ENCODE measurements at places on chromosomes 12 and 14.

- DNase-seq = no peak
Observed at GRCh38 chr12:48938805-48939204, 13.5 kb upstream of the FKBP11 start.

DNA sequence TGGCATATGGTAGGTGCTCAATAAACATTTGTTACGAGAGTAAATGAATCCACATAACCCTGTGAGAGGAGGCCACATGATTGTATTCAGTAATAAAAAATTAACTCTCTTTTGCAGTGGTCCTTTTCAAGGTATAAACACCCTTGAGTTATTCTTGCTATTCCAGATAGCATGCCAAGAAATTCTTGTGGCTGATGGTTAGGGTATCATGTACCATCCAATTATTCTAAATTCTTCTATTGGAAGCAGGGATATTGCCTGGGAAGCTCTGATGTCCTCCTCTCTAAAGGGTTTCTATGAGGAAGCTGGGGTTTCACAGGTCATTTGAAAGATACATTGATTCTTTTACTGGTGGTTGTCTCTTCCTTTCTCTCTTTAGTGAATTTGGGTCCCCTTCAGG, 10.1 kb downstream of the AKAP6 start:
- no peak for DNase-seq

DNA sequence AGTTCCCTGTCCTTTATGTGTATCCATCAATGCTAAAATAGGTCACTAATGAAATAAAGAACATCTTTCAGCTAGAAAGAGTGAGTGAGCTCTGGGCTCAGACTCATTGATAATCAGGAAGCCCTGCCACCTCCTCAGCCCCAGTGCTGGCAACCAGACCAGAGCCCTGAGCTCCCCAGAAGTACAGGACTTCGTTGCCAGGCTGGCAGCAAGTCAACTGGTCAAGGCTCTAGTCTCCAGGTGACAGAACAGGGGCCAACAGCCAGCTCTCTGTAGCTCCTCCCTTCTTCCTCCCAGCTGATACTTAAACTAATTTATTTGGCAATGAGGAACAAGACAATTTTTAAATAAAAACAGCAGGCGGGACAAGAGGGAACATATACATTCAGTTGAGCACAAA, 145.3 kb downstream of the EGLN3 start:
- no peak for DNase-seq

DNA sequence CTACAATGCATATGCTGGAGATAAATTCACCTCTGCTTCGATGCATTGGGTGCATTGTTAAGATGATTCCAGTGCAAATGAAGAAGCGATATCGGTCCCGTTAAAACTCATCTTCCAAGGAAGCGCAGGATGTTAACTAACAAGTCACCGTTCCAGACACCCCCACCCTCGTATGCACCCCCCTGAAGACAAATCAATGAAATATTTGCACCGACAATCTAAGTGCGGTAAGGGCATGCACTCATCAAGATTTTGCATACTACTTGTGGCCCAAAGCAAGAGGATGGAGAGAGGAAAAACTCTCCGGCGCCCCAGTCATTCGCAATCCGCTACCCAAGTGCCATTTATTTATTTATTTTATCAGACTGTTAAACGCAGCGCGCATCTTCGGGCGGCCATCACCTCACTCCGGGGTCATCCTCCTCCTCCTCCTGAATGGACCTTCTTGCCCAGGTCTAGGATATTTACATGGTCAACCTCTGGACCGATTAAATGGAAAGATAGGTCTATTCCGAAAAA, 1.2 kb downstream of the NOVA1 start:
- no peak for DNase-seq

DNA sequence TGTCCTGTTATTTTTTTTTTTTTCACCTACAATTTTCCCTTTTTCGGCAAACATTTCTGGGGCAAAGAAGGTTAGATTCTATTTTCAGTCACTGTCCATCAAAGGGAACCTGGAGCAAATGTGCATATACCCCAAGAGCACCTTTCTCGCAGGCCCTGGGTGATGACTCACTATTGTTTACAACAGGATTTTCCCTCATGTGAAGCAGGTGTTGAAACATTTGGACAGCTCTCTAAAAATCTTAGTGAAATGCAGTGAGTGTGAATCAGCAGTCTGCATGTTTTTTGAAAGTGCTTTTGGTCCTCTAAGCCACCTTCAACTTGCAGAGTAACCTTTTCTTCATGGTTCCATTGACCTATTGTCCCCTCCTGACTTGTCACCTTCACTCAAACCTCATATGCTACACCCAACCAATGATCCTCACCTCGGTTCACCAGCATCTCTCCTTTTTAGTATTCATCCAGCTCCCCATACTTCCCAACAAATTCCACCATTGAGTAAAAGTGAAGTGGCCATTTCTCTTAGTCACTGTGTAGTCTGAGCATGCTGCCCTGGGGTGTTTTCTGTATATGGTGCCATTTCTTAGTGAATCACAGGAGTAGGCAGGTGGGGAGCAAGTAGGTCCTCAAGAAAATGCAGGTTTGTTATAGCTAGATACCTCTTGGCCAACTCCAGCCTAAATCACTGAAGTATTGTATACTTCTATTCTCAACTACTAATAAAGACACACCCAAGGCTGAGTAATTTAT, 260.2 kb downstream of the BMP4 start:
- DNase-seq = no peak

GRCh38 chr14:94888121-94888520, 118.2 kb upstream of the GSC start:
- no peak for DNase-seq

GRCh38 chr12:7694556-7695236, 879 bp downstream of the GDF3 start:
- no peak for DNase-seq

- no peak for DNase-seq
Observed at GRCh38 chr12:124884587-124885438, 21.1 kb upstream of the SCARB1 start.

- no peak for DNase-seq
Observed at GRCh38 chr12:26120561-26121274, 4.1 kb downstream of the BHLHE41 start.

DNA sequence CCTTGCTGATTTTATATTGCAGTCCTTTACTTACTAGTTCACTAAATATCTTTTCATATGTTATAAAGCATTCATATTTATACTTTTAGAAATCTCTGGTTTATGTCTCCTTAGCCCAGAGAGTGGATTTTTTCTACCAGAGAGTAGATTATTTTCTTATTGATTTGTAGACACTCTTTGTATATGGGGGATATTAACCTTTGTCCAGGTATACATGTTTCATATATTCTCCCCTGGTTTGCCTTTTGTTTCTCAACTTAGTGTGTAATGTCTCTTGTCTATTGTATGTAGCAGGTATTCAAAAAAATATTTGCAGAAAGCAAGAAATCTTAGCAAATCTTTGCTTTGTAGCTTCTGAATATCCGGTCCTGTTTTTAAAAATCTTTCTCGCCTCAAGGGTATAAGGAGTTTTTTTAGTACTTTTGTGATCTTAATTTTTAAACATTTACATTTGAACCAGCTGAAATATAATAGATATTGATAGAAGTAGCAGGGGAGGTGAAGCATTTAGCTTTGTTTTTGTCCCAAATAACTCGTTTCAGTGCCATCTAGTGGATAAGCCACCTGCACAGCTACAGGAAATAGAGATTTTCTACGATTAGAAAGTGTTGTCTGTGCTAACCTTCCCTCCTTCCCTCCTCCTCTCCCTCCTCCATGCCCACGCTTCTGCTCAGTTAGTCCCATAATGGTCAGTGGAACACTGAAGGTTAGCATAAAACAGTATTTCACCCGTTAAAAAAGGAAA, 97.0 kb downstream of the PHETA1 start:
- no peak for DNase-seq

GRCh38 chr12:7972734-7973456, 36.9 kb upstream of the SLC2A3 start:
- no peak for DNase-seq

DNA sequence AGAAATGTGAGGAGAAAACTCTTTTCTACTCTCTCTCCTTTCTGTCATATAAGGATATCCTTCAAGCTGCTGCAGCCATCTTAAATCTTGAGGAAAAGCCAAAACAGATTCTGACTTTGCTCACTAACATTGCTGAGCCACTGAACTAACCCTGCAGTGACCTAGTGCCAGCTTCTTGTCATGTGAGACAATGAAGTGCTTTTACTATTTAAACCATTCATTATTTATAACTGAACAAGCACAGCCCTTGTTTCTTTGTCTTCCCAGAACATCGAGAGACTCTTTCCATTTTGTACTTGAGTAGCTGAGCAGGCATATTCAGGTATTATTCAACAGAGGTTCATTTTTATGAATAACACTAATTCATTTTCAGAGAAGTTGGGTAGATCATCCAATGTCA, 455.0 kb upstream of the TMPO start:
- DNase-seq = no peak

GRCh38 chr12:20469756-20470155, 101.4 kb downstream of the PDE3A start:
- DNase-seq = no peak

DNA sequence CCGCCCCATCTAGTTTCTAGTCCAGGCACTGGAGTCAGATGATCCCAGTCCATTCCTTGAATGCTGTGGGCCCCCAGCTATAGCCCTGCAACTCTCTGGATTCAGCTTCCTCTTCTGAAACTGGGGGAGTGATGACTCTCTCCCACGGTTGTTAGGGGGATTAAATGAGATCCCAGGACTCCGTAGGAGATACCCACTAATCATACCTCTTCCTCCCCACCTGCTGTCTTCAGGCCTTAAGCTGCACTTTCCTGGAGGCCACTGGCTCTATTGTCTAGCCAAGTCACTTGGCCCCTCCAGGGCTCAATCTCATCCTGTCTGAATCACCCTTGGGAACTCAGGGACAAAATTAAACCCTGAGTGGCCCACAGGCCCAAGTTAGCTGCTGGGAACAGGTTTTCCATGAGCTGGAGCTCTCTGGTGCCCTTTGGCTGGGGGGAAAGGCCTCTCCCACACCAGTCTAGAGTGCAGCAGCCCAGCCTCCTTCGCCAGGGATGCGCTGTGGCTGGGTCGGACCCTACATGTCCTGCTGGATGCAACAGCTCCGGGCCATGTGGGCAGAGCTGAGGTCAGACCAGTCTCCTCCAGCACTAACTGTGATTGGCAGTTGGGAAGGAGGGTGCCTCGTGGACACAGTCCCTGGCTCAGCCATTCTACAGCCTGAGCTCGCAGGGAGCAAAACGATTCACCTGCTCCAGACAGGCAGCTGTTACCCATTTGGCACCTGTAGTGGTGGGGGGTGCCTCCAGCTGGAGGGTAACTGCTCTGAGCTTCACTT, 6.0 kb upstream of the ASB2 start:
- no peak for DNase-seq

- no peak for DNase-seq
Observed at GRCh38 chr14:85336817-85337216, 193.1 kb upstream of the FLRT2 start.

DNA sequence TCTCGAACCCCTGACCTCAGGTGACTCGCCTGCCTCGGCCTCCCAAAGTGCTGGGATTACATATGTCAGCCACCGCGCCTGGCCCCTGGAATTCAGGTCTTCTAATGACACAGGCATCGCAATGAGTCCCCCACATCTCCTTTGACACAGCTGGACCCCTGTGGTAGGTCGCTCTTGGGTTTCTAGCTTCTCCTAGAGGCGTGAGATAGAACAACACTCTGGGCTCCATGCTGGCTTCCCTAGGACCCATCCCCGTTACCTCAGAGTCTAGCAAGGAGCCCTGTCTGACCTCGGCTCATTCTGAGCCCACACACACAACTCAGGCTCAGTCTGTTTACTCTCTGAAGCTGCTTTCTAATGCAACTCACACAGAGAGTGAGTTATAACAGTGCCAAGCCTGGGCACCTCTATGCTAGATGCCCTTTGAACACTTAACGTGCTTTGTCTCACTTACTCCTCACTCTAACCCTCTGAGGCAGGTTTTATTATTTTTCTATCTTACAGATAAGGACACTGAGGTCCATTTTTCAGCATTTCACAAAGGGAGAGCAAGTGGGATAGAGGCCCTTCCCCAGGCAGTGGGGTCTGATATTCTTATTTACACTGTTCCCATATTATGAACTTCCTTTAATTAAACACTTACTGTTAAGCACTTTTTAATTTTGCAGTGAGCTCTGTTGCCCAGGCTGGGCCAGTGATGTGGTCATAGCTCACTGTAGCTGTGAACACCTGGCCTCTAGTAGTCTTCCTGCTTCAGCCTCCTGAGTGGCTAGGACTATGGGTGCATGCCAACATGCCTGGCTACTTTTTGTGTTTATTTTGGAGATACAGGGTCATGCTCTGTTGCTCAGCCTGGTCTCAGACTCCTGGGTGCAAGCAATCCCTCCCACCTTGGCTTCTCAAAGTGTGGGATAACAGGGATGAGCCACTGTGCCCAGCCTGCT, 40.6 kb upstream of the RBM19 start:
- no peak for DNase-seq

GRCh38 chr12:92257261-92257660, 111.6 kb upstream of the BTG1 start:
- no peak for DNase-seq
